ENCODE measurements at places on chromosomes 5 and 9.

DNA sequence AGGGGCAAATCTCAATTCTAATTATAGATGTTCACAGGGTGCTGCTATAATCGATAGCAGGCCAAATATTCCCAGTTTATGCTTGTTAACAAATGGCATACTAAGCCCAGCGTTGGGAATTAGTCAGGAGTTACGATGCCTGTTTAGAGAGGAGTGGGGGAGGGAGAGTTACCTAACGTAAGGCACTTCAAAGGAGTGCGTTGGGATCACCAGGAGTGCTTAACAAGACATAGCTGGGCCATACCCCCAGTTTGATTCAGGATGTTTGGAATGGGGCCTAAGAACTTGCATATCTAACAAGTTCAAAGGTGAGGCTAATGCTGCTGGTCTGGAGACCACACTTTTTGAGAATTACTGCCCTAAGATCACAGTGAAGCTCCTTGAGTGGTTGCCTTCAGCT is 14.5 kb upstream of the SRP19 start:
- no peak for DNase-seq

GRCh38 chr9:114187827-114188226 is 32.5 kb downstream of the COL27A1 start:
- no peak for DNase-seq

GRCh38 chr5:43646992-43647391 is 44.0 kb downstream of the NNT start:
- DNase-seq: no peak

GRCh38 chr9:88435336-88435735 is 47.1 kb downstream of the SPIN1 start:
- DNase-seq: no peak

DNA sequence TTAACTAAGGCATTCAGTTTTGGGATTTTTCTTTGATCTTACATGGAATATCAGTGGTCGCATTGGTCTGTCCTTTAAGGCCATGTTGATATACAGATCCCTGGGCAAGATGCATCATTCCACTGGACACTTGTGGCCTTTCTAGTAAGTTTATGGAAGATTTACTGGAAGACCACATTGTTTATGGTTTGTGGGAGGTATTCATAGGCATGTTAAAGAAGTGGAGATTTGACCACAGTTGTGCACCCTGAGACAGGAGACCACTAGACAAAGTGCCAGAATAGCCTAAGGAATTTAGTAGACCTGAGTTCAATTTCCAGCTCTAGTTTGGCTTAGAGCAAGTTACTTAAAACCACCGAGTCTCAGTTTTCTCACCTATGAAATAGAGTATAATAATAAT is 383.1 kb upstream of the PAPPA start:
- no peak for DNase-seq

DNA sequence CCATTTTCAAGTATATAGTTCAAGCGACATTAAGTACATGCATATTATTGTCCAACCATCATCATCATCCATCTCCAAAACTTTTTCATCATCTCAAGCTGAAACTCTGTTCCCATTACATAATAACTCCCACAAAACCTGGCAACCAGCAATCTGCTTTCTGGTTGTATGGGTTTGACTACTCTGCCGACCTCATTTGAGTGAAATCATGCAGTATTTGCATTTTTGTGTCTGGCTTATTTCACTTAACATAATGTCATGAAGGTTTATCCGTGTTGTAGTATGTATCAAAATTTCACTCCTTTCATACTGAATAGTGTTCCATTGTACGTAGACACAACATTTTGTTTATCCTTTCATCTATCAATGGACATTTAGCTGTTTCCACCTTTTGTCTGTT is 74.8 kb downstream of the SGCD start:
- DNase-seq: no peak

DNA sequence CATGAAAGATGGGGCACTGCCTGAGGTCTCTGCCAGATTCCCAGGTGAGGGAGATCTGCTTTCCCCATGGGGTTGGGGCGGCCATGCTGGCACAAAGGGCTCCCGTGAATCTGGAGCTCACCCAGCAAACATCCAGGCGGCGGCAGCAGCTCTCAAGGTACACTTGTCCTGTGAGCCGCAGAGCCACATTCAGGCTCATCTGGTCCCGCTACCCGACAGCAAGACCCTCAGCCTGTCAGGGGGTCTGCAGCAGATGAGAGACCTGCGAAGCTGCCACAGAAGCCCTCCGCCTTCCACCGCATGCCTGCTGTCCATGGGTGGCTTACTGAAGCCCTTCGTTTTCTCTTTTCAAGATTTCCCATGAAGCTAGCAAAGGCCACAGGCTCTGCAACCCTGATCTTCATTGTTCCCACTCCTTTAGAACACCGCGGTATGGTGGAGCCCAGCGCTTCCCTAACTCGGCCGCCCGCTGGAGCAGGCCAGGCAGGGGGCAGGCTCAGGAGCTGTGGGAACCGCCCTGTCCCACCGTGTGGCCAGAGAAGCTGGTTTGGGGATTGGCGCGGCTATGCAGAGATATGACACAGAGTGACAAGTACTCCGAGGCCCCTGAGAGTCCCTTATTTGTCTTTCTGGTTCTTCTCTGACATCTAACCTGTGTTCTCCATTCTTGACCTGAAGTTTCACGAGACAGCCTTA is 8.8 kb downstream of the LRRC14B start:
- DNase-seq: no peak

- peak; percentile 10 for DNase-seq
These were observed 11.5 kb downstream of the SMIM3 start for GRCh38 chr5:150789943-150790611.

- no peak for DNase-seq
These were observed 142.5 kb downstream of the PJA2 start for GRCh38 chr5:109267283-109267682.

DNA sequence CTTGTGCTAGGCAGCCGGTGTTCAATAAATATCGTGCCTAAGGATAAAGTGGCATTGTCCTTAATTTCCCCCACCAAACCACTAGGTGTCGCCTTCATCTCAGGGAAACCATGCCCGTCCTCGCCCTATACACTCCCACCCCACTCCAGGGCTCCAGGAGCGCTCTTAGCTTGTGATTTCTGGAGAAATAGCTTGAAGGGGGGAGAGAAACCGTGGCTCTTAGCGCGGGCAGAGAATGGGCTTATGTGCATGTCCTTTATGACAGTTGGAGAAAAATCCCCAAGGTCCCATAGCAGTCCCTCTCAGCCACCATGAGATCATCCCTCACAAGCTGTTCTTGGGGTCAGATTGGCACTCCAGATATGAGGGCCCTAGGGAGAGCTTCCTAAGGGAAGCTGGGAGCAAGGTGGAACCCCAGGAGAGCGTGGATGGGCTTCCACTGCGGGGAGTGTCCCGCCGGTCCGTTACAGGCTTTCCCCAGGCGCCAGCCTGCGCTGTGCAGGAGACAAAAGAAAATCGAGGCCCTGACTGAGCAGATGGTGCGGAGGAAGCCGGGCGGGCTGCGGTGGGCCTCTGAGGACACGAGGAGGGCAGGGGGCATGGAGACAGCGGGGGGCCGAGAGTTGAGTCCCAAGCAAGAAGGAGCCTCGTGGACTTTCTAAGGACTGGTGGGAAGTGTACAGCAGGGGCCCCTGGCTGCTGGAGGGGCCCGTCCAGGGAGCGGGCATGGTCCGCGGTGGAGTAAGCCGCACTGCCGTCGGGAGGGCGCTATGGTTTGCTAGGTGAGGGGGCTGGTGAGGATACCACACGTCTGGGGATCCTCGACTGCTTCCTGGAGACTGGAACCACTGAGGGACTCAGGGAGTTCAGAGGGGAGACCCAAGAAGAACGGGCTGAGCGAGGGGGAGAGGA is 750 bp upstream of the NPR2 start:
- peak; percentile 69 for DNase-seq

- DNase-seq: no peak
These were observed 49.5 kb downstream of the APBA1 start for GRCh38 chr9:69622676-69623075.

DNA sequence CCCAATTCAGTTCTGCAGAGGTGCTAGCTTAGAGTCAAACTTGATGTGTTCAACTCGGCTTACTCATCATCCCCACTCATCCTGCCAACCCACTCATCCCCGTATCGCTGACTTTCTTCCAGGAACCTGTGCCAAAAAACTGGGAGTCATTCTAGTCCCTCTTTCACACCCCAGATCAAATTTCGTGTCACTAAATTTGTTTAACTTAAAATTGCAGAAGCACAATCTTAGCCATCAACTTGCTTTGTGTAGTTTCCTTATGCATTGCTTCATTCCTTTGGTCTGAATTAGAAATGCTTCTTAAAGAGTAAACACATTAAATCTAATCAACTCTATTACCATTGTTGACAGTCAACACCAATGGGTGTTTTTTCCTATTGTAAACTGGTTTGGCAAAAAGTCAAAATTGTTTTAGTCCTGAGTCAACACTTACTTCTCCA is 162.4 kb downstream of the TTC39B start:
- DNase-seq: no peak

DNA sequence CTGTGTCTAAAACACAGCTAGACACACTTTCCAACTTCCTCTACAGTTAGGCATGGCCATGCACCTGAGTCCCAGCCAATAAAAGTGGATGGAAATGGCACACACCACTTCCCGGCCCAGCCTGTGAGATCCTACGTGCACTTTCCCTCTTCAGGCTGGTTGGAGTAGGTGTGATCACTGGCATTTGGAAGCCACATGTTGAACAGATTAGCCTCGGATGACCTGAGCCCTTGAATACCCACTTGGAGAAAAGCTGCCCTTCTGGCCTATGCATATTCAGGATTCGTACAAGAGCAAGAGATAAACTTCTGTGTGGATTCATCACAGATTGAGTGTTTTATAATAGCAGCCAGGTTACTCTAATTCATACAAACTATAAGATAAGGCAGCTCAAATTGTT is 359.0 kb upstream of the SLC30A5 start:
- DNase-seq: no peak

DNA sequence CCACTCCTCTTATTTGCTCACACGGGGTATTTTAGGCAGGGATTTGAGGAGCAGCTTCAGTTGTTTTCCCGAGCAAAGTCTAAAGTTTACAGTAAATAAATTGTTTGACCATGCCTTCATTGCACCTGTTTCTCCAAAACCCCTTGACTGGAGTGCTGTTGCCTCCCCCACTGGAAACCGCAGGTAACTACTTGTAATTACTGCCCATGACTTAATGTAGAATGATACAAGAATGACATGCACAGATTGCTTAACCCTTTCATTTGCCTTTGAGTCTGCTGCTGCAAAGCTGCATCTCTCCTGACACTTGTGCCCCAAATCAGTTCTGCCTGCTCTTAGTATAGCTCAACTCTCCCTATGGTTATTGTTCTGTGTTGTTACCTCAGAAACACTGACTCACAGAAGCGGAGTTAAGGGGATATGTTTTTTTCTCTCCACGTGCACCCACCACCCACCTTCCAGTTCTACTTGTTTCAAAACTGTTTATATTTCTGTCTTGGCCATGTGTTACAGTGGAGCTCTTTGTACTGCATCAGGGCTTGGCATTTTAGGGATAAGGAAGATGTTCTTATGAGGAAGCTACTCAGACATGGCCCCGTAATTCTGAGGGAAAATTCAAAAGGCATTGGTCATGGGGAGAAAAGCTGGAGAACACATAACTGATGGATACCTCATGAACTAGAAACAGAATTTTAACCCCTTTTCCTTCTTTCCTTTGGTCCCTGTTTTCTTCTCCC is 2.3 kb downstream of the ADRB2 start:
- DNase-seq: no peak

DNA sequence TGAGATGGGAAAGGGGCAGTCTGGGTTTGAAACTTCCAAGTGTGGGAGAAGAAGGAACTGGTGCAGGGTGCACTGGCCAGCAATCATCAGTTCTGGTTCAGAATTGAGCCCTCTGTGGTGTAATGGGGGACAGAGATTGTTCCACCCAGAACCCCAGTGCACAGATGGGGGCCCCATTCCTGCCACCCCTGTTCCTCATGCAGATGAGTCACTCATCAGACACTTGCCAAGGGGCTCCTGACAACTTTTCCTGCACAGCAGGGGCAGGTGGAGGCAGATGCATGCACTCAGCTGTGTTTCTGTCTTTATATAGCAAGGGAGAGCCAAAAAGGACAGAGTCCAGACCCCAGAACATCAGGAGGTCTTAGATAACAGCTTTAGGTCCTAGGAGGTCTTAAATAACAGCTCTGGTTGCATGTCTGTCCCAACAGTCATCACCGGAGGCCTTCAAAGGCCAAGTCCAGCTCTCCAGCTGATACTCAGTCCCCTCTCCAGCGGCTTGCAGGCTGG is 252.9 kb downstream of the HSPA4 start:
- DNase-seq: no peak

GRCh38 chr9:107534510-107535078 is 45.0 kb upstream of the KLF4 start:
- DNase-seq: no peak

GRCh38 chr5:97844797-97845196 is 661.8 kb upstream of the RIOK2 start:
- DNase-seq: no peak

DNA sequence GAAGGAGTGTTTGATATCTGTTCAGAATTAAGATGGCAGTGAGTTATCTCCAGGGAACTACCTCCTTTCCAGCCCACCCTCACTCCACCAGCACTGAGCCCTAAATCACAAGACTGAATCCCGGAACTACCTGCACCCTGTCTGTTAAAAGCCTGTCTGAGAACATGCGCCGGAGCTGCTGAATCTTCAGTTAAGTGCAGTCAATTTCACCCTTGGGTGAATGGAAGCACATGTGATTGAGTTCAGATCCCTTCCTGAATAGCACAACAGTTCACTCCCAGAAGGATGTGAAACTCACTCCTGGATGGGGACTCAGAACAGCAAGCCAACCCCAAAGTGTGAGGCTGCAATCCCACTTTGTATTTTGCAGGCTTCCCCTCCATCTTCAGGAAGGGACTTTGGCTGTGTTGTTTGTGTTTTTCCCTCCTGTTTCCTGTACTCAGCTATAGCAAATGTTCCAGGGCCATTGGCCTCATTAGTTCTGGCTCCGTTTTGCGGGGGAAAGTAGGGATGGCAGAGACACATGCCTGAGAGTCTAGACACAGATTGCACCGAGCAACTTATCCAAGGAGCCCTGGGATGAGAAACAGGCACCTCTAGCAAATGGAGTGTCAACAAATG is 43.4 kb downstream of the DPYSL3 start:
- no peak for DNase-seq

DNA sequence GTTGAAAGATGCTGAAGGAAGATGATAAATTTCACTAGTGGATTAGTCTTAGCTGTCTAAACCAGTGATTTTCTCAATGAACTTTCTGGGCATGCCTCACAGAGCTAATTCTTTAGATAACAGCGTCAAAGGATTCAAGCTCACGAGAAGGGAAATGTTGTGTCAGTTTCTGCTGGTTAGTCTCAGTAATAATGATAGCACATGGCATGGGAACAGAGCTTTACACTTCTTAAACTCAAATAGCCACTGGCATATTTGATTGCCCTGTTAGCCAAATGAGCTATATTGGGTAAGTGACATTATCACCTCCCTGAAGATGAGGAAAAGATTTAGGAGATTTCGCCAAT is 139.3 kb upstream of the NR3C1 start:
- DNase-seq: no peak

All from large intestine (tissue), 12 donors.